Thoracic aorta (tissue), 2 donors: ENCODE measurements at places on chromosomes 4 and X. TPM values are rescaled to one million over a fixed set of nuclear protein-coding genes. Genes with fewer than 3 reads are reported as not detected.

Gene MAPK10
- 44.7 TPM for total RNA-seq

DNA sequence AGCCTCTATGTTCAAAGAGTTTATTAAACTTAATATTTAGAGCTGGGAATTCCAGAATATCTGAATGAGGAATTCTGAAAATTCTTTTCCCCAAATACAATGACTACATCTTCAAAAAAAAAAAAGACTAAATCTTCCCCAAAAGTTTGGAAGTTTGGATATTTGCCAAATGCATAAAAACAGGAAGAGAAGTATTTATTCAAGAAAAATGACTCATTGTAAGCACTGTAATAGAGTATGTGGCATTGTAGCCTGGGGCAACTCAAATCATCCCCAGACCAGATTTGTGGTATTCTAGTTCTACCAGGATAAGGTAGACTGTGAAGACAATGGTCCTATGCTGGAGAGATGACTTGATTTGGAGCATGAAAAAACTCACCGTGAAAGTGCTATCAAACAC is 78.5 kb upstream of the PDHA2 start:
- DNase-seq = no peak
- no peaks in the 10 kb centered on the region for H3K4me1 ChIP-seq
- no peaks in the 10 kb centered on the region for H3K36me3 ChIP-seq
- H3K27ac ChIP-seq = no peak overlapping the region

DNA sequence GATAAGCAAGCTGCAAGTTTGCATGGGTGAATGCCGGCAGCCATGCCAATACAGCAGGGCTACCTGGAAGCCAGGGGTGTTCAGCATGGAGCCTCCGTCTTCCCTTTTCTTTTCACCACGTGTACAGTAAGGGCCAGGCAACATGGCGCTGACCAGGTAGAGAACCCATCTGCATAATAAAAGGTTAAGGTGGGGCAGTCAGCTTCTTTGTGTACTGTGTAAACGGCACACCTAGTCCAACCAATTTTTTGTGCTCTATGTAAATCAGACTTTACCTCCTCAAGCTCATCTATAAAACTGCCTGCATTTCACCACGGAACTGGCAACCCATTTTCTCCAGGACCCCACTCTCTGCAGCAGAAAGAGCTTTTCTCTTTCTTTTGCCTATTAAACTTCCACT is 286.8 kb upstream of the VCX3A start:
- no peaks in the 10 kb centered on the region for H3K4me1 ChIP-seq
- DNase-seq = no peak
- H3K27me3 ChIP-seq = no peaks in the 10 kb centered on the region
- H3K36me3 ChIP-seq = no peaks in the 10 kb centered on the region

GRCh38 chr4:141352331-141352730 is 131.6 kb downstream of the ZNF330 start:
- H3K4me1 ChIP-seq = peaks cover 47% of the 10 kb centered on the region
- no peaks in the 10 kb centered on the region for H3K27me3 ChIP-seq
- DNase-seq = no peak
- H3K4me3 ChIP-seq = no peak overlapping the region
- peak overlapping the region; percentile 63 for H3K27ac ChIP-seq
- H3K36me3 ChIP-seq = no peaks in the 10 kb centered on the region

- DNase-seq = no peak
- no peak overlapping the region for H3K4me3 ChIP-seq
- no peaks in the 10 kb centered on the region for H3K27me3 ChIP-seq
- H3K4me1 ChIP-seq = no peaks in the 10 kb centered on the region
- H3K27ac ChIP-seq = no peak overlapping the region
These were observed 54.6 kb downstream of the C4orf50 start for GRCh38 chr4:5963611-5964010.

GRCh38 chr4:75848891-75849290 is 53.4 kb downstream of the PPEF2 start:
- DNase-seq = no peak
- no peak overlapping the region for H3K27ac ChIP-seq
- no peak overlapping the region for H3K4me3 ChIP-seq
- peaks cover 14% of the 10 kb centered on the region for H3K4me1 ChIP-seq
- no peaks in the 10 kb centered on the region for H3K27me3 ChIP-seq
- no peaks in the 10 kb centered on the region for H3K36me3 ChIP-seq
